ENCODE measurements at places on chromosomes 6 and 20.
A peak's percentile ranks its signal among the peaks of the same experiment; 100 is the strongest.

- DNase-seq = no peak
- H3K36me3 ChIP-seq = no peaks in the 10 kb centered on the region
- no peaks in the 10 kb centered on the region for H3K4me1 ChIP-seq
- no peaks in the 10 kb centered on the region for H3K27me3 ChIP-seq
Observed at GRCh38 chr6:122222761-122223160, 176.7 kb upstream of the HSF2 start.

DNA sequence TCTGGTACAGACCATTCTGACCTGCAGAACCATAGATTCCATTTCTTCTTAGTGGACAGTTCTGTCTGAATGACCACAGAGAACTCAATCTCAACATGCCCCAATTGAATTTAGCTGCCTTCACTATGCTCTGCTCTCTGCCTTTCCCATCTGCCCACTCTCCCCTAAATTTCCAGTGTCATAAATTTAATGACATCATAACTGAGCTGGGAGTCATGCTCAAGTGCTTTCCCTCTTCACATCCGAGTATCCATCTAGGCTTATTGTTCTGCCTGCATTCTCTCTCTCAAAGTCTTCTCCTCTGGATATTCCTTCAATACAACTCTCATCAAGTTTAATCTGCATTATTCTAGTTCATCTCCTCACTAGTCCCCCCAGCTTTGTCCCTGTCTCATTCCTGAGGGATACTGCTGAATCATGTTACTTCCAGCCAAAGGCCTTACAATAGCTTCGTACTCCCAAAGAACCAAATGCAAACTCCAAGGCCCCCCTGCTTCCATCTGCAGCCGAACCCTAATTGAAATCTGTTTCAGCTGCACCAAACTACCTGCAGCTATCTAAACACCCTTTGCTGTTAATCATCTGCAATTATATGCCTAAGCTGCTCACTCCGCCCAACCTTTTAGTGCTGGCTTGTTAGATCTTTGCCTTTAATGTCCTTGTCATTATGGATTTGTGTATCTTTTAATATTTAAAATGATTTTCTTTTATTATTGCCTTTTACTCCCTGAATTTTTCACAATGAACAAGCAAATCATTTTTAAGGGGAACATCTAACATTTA, 46.1 kb downstream of the SLC35B3 start:
- H3K27me3 ChIP-seq = no peaks in the 10 kb centered on the region
- no peaks in the 10 kb centered on the region for H3K4me1 ChIP-seq
- no peak for DNase-seq
- no peak overlapping the region for H3K4me3 ChIP-seq
- H3K27ac ChIP-seq = no peak overlapping the region

- DNase-seq = no peak
- H3K4me1 ChIP-seq = no peaks in the 10 kb centered on the region
- H3K36me3 ChIP-seq = no peaks in the 10 kb centered on the region
- H3K4me3 ChIP-seq = no peak overlapping the region
- H3K27me3 ChIP-seq = no peaks in the 10 kb centered on the region
- H3K27ac ChIP-seq = no peak overlapping the region
Observed at GRCh38 chr20:39829256-39829655, 859.8 kb downstream of the MAFB start.

- no peaks in the 10 kb centered on the region for H3K36me3 ChIP-seq
- H3K27me3 ChIP-seq = no peaks in the 10 kb centered on the region
- DNase-seq = no peak
- no peak overlapping the region for H3K4me3 ChIP-seq
- no peak overlapping the region for H3K27ac ChIP-seq
- no peaks in the 10 kb centered on the region for H3K4me1 ChIP-seq
Observed at GRCh38 chr6:154276810-154277628, 79.6 kb downstream of the IPCEF1 start.

- no peaks in the 10 kb centered on the region for H3K27me3 ChIP-seq
- no peaks in the 10 kb centered on the region for H3K4me1 ChIP-seq
- no peak overlapping the region for H3K27ac ChIP-seq
- H3K4me3 ChIP-seq = no peak overlapping the region
Observed at GRCh38 chr6:41122373-41122772, 31.8 kb downstream of the TREML1 start.

DNA sequence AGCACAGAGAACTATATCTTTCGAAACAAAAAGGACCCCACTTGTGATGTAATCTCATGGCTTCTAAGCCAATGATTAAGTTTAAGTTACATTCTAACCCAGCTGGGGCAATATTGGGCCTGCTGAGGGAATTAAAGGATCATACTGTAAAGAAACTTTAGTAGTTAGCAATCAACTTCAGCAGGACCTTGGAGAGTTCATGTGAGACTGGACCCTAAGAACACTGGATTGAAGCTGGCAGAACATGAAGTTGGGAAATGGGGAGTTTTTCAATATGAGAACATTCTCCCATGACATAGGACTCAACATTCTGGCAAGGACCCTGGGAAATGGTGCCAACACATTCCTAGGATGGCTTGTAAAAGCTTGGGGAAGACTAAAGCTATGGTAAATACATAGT, 516.2 kb downstream of the PKHD1 start:
- no peaks in the 10 kb centered on the region for H3K4me1 ChIP-seq
- no peak overlapping the region for H3K27ac ChIP-seq
- H3K4me3 ChIP-seq = no peak overlapping the region
- DNase-seq = no peak

DNA sequence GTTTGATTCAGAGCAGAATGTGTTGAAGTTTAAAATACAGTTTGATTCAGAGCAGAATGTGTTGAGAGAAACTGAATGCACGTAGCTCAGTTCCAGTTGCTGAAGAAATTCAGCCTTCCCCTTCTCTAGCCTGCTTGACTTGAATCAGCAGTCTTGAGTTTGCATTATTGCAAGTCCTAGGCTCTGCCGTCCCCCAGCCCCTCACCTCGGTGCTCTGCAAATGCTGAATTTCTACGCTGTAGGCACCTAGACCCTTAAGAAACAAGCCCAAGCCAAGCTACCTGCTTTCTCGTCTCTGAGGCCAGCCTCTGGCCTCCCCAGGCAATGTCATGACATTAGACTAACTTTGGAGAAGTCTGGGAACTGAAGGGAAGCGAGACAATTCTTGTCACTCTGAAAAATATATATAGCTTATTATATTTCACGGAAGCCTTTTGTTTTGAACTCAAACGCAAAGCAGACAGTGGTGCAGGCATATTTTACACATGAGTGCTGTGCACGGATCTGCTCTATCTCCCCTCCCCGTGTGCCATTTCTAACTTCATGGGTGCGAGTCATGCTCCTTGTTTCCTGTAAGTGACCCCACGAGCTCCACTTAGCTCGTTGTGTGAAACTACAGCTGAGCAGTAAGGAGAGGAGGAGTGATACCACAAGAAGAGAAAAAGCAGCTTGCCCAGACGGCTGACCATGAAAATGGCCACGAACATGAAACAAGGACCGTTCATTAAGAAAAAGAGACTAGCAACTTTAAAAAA, 71.4 kb upstream of the DUSP22 start:
- no peak for DNase-seq
- H3K36me3 ChIP-seq = no peaks in the 10 kb centered on the region
- no peak overlapping the region for H3K4me3 ChIP-seq
- H3K4me1 ChIP-seq = peaks cover 45% of the 10 kb centered on the region

DNA sequence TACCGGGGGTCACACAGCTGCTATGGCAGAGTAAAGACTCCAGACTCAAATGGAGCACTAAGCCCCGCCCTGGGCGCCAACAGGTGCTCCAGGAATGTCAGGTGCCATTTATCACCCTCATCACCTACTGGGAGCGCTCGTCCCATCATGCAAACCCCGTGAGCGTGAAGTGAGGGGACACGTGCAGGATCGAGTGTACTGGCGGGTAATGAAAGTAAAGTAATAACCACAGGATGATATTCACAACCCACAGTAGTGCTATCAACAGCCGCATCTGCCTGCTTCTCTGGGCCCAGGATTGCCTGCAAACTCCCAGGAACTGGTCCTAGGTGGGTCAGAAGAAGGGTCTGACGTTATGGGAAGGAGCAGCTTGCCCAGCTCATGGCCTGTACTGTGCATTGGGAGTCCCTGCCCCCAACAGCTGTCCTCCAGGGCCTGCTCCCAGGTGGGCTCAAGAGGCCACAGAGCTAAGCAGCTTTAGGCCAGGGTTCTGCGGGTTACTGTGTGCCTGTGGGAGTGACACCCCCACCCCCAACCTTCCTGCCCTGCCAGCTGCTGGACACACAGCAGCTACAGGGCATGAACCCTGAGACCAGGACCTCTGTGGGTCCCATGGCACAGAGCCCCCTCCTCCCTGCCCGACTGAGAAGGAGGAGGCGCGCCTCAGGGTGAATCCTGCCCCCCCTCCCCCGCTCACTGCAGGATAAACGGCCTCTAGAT, 120.5 kb upstream of the SULF2 start:
- peaks cover 8% of the 10 kb centered on the region for H3K4me1 ChIP-seq
- no peaks in the 10 kb centered on the region for H3K27me3 ChIP-seq
- no peak overlapping the region for H3K27ac ChIP-seq
- no peaks in the 10 kb centered on the region for H3K36me3 ChIP-seq
- peak; percentile 81 for DNase-seq

DNA sequence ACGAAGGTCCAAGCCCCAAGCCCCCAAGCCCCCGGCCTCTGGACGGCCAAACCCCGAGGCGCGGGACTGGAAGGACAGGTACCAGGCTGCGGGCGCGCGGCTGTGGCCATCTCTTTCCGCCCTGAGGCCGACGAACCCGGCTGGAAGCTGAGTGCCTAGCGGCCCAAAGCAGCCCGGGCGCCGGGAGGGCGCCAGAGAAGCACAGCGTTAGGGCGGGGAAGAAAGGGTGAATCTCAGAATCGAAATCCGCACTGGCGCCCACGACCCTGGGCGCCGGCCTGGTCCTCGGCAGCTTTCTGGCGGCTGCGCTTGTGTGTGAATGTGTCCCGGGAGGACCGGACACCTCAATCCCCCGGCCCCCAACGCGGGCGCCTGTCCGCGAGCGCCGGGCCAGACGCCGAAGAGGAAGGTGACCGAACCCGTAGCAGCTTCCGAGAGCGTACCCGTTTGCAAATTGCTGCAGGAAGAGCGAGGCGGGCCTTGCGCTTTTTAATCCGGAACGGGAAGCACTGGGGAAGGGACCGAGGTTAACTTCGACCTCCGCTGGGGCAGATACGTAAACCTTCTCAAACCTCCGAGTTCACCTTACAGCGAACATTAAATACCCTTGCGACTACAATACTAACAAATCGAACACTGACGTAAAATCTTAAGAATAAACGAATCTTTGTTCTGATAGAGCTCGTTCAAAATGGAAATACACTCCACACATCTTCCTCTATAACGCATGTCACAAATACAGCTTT, 2.9 kb downstream of the NRN1 start:
- H3K36me3 ChIP-seq = no peaks in the 10 kb centered on the region
- H3K27ac ChIP-seq = no peak overlapping the region
- H3K27me3 ChIP-seq = peaks cover 97% of the 10 kb centered on the region
- DNase-seq = no peak
- no peaks in the 10 kb centered on the region for H3K4me1 ChIP-seq

GRCh38 chr6:157592541-157592940, 211.6 kb downstream of the ZDHHC14 start:
- H3K4me3 ChIP-seq = no peak overlapping the region
- DNase-seq = no peak
- H3K36me3 ChIP-seq = no peaks in the 10 kb centered on the region
- no peak overlapping the region for H3K27ac ChIP-seq

Data from RWPE2 (cell line).